ENCODE measurements at places on chromosomes 5 and 9.

DNA sequence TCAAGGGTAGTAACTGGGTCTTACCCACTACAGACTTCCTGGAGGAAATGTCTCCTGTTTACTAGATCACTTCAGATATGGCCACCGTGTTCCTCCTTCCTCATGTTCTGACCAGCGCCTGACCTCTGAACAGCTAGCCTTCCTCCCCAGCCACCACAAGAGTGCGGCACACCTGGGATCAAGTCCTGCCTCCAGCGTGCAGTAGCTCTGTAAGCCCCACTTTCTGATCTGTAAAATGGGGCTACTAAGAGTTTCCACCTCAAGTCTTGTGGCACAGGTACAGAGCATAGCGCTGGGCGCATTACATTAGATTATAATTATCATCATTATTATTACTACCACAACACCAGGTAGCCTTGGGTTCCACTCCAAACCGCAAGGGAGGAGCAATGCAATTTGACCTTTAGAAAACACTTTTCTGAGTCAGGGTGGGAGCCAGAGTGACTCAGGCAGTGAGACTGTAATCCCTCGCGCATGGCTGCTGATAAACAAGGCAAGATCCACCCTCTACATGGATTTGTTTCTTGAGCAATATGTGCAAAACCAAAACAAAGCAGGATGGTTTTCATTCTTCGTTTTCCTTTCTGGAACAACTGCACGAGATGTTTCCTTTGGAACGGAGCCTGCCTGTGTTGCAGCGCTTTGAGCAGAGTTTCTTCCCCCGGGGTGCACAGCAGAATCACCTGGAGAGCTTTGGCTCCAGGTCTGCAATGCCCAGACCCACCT, 65.0 kb upstream of the ANGPTL2 start:
- DNase-seq: no peak

GRCh38 chr5:170614720-170615119, 110.9 kb downstream of the KCNIP1 start:
- no peak for DNase-seq

GRCh38 chr9:95822583-95823431, 52.7 kb upstream of the ERCC6L2 start:
- peak; percentile 87 for DNase-seq

DNA sequence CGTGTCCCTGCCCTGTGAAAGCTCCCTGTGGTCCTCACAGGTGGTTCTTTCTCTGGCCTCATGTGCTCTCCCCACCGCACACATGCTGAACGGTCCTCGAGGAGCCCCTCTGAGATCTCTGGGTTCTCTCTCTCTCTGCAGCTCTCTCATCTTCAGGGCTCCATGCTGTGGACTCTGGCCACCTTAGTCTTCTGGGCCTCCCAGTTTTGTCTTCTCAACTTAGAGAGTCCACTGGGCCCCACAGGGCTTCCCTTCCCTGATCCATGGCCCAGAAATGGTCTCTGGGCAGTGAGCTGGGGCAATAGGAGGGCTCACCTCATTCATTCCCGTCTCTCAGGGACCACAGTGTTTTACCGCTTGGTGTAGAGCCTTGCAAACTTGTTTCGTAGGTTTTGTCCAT, 26.4 kb downstream of the FGD3 start:
- no peak for DNase-seq

DNA sequence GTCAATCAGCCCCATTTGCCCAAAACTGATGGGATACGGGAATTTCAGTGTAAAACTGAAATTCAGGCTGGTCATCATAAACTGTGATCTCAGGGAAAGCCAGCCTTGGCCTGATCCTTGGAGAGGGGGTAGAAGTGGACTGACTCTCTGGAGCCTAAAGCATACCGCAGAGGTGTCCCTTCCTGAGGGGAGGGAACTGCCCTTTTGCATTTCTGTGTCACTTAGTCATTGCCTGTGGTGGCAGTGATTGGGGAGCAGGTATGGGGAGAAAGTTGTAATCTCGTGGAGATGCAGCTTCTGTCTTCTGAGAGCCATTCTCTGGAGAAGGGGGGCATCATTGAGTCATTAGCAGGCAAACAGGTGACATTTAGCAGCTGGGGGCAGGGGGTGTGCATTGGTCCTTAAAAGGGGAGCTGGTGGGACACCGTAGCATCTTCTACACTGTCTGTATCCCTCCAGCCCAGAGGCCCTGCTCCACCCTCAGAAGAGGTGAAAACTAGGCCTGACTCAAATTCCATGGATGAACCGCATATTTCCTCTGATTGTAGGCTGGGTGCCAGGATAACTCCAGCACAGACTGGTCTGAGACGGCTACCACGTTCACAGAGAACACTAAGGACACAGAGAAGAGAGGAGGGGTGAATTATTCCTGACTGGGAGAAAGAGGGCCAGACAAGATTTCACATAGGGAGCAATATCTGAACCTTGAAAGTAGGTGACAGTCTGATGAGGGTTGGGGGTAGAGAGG, 143.3 kb downstream of the SEC61B start:
- DNase-seq: no peak

DNA sequence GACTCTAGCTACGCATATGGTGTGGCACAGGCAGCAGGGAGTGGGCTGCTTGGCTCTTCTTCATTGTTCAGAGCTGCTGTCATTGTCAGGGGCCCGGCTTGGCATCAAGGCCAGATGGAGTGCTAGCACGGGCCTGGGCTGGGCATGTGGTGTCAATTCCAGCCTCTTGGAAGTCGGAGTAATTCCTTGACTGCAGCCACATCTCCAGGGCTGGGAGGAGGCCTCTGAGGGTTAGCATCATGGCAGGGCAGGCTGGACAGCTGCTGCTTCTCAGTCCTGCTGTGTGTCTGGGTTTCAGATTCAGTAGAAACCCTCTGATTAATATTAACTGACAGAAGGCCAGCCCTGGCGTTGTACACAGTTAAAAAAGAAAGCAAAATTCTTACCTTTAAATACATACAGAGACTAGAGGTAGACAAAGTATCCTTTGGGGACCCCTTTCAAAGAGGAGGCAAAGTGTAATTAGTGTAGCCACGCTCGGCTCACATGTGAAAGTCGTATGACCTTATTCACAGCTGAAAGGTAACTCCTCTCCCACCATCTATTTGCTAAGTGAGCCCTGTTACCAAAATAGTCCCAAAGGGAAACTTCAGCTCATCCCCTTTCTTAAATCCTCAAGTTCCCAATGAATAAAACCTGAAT, 126.4 kb downstream of the DOCK2 start:
- no peak for DNase-seq

DNA sequence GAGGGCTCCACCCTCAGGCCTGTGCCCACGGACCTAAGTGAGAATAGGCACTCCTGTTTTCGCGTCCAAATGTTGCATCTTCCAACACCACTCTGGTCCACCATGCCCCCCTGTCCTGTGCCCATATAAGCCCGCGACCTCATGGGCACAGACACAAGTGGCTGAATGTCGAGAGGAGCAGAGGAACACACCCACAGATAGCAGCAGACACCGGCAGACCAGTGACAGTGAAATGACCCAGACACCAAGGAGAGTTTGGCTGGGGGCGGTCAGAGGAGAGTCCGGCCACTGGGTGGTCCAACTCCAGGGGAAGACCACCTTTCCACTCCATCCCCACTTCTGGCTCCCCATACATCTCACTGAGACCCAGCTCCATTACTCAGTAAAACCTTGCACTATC, 161.4 kb upstream of the DAB2 start:
- DNase-seq: no peak

DNA sequence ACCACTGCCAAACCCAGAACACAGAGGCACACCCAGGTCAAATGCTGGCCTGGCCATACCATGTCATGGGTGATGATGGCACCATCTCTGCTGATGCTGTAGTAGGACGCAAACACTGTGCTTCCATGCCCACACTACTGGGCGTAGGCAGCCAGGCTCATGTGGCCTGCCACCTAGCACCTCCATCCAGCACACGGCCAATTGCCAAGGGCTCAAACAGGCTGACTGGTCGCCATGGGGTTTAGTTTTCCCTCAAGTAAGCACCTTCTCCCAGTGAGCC, 39.4 kb downstream of the BICD2 start:
- DNase-seq: no peak

DNA sequence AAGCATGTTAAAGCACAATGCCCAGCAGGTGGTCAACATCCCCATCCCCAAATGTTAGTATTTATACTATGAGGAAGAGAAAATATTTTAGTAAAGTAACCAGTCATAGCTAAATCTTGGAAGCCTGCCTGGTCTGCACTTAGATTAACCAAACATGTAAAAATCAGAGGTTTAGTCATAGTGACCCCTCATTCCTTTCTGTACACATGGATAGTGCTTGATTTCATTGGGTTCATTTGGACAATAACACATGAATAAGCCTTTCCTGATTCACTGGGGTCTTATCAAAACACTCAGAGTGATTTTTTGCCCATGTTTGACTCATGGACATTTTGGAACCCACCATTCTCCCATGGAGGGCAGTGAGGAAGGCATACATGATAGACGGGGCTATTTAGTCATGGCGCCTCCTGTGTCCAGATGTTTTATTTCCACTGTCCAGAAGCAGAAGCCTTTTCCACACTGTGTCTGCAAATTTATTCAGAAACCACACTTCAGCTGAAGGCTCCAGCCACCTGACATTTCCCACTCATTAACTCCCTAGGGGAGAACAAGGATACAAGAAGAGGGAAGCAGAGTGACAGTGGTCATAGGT, 32.5 kb downstream of the OR1J1 start:
- no peak for DNase-seq

DNA sequence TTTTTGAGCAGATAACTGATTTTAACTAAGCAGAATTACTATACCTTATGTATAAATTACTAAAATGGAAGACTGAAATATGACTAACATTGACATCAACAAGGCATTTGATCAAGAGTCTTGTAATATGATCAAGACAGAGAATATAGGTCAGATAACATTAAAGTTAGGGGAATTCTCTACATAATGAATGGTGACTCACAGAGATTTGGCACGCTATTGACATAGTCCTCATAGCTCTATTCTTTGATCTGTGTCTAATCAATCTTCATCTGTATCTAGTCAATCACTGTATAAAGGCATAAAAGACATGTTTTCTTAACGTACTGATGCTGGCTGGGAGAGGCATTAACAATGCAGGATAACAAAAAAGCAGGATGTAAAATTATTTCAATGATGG, 17.4 kb downstream of the ABITRAM start:
- DNase-seq: no peak

DNA sequence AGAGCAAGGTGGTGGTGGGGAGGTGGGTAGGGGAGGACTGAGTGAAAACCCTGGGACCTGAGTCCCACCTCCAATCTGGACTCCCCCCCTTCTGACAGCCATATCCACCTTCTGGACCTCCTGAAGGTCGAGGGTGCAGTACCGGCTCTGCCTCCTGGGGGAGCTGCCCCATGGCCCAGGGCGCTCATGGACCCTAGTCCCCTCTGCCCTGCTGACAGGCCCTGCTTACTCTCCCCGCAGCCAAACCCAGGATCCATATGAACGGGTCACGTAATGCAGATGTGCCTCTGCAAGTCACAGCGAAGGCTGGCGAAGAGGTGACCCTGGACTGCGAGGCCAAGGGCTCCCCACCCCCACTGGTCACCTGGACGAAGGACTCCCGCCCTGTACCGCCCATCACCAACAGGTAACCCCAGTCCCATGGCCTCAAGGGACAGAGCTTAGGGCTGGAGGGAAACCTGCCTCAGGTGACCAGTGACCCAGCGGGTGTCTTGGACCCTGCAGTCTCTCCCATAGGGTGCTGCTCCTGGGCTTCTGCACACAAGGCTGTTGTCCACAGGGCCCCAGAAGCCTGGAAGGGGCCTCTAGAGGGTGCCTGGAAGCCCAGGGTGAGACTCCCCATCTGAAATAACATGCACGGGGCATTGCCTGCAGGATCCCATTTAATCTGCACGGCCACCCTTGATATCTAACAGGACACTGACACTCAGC, 61.7 kb downstream of the HMCN2 start:
- DNase-seq: no peak

GRCh38 chr5:151520294-151520693, 70.8 kb downstream of the FAT2 start:
- no peak for DNase-seq

GRCh38 chr5:132383261-132383660, 13.8 kb downstream of the SLC22A5 start:
- no peak for DNase-seq

- no peak for DNase-seq
Measured at GRCh38 chr9:16258708-16259107, 611.8 kb downstream of the BNC2 start.

DNA sequence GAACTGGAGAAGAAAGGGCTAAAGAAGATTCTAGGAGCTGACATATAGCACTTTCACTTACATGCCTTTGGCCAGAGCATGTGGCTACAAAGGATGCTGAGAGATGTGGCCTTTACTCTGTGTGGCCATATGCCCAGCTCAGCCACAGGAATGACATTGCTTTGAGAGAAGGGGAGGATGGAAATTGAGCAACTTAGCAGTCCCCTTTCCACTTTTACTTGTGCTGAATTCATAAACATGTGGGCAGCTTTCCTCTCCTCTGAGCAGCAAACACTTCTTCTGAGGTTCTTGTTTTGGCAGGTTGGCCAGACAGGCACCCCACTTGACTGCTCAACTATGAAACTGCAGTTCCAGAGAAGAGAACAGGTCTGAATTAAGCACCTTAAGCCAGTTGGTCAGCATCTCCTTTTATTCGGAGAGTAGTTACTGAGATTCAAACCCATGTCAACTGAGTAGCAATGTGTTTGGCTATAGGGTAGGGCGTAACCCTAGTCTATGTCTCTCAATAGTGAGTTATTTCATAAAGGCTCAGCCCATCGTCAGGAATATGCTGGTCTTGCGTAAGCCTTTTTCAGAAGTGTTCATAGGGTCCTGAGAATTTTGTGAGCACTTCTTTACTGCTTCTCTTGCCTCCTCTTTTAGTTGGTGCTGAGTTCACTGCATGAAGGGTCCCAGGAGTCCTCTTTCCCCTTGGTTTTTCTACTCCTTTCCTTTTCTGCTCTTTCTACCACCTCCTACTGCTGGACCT, 134.5 kb downstream of the PALM2AKAP2 start:
- no peak for DNase-seq
